AG10803 (cell line): ENCODE measurements at places on chromosomes 7 and 10.

DNA sequence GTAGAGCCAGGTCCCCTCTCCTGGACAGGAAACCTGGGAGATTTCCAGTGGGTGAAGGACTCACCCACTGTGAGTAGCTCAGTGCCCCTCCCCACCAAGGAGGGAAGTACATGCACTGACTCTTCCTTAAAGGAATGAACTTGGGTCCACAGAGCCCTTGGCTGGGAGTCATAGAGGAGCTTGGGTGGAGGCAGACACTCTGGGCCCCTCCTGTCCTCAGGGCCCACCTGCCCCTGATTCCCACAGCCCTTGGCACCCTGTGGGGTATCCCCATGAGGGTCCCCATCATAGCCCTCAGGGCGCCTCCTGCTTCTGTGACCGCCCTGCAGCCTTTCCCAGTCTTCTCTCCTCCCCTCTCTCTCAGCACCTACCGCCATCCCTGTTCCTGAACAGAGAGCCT is 3.7 kb downstream of the EN2 start:
- DNase-seq, result no peak

- DNase-seq, result no peak
These were observed 63.3 kb downstream of the NKX6-2 start for GRCh38 chr10:132722394-132723329.

GRCh38 chr7:19437446-19437845 is 271.4 kb downstream of the POLR1F start:
- peak; percentile 14 for DNase-seq

- DNase-seq, result no peak
These were observed 423.9 kb downstream of the NEBL start for GRCh38 chr10:20473023-20473760.

- DNase-seq, result no peak
These were observed 143.0 kb downstream of the TSPAN12 start for GRCh38 chr7:120714945-120715344.
